ENCODE measurements at places on chromosomes 16 and 17.

- DNase-seq = no peak
These were observed 91.6 kb downstream of the ZDHHC7 start for GRCh38 chr16:84919708-84920107.

GRCh38 chr16:85982563-85982939, 83.6 kb downstream of the IRF8 start:
- DNase-seq = no peak

GRCh38 chr17:74920306-74920620, 2.8 kb downstream of the USH1G start:
- DNase-seq = no peak

DNA sequence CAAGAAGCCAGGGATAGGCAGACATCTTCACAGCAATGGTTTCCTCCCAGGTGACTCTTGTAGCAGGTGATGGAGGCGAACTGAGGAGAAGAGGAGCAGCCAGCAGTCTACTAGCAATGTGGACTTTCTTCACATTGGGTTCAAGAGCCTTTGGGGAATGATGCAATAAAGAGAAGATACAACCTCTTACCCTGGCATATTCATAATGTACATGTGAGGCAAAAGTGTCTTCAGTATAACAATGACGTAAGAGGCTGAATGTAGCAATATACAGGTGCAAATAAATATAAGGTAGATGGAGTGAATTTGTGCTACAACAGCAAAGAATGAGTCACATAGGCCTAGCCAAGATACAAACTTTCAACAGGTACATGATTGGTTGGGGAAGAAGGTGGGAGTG, 70.9 kb upstream of the SOX9 start:
- DNase-seq = no peak

DNA sequence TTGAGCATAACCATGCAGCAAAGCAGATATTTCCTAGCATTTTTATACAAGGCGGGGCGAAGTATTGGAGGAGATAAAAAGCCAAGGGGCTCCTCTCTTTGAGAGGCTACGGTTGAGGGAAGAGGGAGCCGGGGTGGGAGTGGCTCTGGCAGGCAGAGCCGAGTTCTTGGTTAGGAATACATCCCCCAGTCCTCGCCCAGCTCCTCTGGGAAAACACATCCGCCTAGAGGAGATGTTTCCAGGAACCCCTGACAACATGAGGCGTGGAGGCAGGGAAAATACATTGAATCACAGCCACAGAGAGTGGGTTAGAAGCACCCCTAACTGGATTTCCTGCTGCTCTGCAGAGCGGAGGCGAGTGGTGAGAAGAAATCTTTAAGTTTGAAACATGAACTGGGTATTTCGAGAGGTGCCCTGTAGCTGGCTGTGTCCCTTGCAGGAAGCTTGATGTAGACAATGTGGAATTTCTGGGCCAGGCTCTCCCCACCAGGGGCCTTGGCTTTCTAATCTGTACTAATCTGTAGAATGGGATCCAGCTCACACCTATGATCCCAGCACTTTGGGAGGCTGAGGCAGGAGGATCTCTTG, 27.3 kb downstream of the TTYH2 start:
- no peak for DNase-seq

- DNase-seq = no peak
These were observed 30.8 kb upstream of the ADCY7 start for GRCh38 chr16:50235581-50235980.

DNA sequence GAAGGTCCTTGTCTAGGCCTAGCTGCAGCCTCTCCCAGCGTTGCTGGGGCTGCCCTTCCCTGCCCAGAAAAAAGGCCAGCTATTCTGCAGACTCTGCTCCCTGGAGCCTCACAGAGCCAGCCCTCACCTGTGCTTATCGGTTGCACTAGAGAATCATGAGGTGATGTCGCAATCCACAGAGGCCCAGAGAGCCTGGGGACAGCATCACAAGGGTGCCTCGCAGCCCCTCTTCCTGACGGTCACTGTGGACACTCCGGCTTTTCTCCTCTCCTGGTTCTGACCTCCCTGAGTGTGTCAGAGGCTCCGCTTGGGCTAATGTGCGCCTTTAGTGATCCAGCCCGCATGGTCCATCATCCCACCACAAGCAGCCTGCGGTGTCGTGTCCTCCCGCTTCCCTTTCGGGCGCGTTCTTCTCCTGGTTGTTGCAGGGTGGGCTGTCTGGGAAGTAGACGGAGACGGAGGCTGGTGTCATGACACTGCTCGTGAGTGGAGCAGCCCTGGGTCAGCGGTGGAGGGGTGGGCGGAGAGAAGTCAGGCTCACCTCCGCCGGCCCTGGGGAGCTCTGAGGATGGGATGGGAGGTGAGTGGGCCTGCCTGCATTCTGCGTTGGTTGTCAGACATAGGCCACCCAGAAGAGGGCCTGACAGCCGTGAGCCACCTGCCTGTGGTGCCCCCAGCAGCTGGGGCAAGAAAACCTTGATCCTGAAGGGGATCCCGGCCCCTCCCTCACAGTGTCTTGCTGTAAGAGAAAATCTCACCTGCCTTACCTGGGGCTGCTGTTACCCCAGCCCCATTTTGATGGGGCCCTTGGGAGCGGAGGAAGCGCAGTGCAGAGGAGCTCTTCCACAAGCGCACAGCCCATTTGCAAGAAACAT, 165.9 kb upstream of the CHMP6 start:
- no peak for DNase-seq

Measured in stimulated activated CD8-positive, alpha-beta memory T cell treated with anti-CD3 and anti-CD28 coated beads, Interleukin-4, amount 100 ng/mL, for 1 hour (primary cell).